Karpas-422 (cell line): ENCODE measurements at places on chromosomes 4 and X. TPM values are rescaled to one million over a fixed set of nuclear protein-coding genes. Genes with fewer than 3 reads are reported as not detected.

DNA sequence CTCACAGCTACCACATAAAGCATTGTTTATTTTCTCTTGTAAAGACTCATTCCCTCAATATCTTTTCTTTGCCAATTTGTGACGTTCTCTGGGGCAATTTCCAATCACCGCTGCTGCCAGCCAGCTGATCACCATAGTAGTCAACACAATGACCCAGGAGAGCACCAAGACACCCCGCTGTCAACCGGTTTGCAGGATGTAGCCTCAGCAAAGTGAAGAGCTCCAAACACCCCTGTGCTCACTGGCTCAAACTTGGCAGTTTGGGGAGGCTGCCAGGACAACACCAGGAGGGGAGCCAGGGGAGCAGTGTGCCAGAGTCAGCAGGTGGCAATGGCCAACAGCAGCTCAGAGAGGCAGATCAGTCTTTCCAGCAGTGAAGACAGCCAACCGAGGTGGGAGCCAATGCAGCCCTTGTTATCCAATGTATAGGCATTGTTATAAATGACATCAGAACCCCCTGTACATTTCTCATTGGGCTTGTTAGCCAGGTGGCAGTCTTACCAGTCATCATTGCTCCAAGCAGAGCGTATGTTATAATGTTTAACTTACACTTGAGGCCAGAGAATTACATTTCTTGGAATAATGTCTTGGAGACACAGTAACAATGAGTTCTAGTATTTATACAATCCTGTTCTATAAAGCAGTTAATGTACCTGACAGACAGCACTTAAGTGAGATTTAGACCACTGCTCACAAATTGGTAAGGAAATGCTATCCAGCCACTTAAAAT, 274.9 kb upstream of the GK2 start:
- H3K36me3 ChIP-seq, result no peaks in the 10 kb centered on the region
- no peaks in the 10 kb centered on the region for H3K4me1 ChIP-seq
- H3K27me3 ChIP-seq, result no peaks in the 10 kb centered on the region

- no peak overlapping the region for H3K4me3 ChIP-seq
- no peaks in the 10 kb centered on the region for H3K4me1 ChIP-seq
- H3K27ac ChIP-seq, result no peak overlapping the region
Observed at GRCh38 chr4:137347371-137347770, 184.9 kb downstream of the PCDH18 start.

- H3K4me3 ChIP-seq, result no peak overlapping the region
- H3K27ac ChIP-seq, result no peak overlapping the region
- no peaks in the 10 kb centered on the region for H3K4me1 ChIP-seq
Observed at GRCh38 chr4:124903995-124904722, 191.6 kb upstream of the ANKRD50 start.

DNA sequence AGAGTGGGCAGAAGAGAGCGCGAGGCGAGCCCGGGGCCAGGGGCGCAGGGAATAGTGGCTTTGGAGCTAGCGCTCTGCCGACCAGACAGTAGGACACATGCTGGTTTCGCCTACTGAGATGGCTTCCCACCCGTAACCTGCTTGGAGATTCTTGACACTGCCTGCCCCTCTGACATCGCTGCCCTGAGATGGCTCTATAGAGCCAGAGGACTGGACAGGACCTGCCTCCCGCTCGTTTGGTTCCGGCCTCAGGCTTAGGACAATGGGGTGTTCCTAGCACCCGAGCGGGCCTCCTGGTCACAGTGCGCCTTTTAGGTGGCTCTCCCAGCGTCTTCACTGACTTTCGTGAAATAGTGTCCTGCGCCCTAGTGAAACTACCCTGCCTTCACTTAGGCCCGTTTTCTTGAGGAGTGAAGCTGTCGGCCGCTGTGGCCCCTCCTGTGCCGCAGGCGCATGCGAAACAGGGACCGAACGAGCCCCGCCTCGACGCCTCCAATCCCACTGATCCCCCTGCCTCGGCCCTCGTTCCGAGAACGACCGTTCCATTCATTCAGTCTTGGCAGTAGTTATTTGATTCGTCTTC, 608 bp downstream of the TAF1 start:
- peaks cover 13% of the 10 kb centered on the region for H3K4me1 ChIP-seq
- no peaks in the 10 kb centered on the region for H3K27me3 ChIP-seq
- H3K4me3 ChIP-seq, result peak overlapping the region; percentile 67
- H3K36me3 ChIP-seq, result peaks cover 14% of the 10 kb centered on the region

GRCh38 chr4:131258361-131258760, 1890.7 kb upstream of the PCDH10 start:
- no peaks in the 10 kb centered on the region for H3K4me1 ChIP-seq
- no peaks in the 10 kb centered on the region for H3K27me3 ChIP-seq
- H3K4me3 ChIP-seq, result no peak overlapping the region
- no peaks in the 10 kb centered on the region for H3K36me3 ChIP-seq

EREG gene
- not detected in 2 replicates for total RNA-seq

DNA sequence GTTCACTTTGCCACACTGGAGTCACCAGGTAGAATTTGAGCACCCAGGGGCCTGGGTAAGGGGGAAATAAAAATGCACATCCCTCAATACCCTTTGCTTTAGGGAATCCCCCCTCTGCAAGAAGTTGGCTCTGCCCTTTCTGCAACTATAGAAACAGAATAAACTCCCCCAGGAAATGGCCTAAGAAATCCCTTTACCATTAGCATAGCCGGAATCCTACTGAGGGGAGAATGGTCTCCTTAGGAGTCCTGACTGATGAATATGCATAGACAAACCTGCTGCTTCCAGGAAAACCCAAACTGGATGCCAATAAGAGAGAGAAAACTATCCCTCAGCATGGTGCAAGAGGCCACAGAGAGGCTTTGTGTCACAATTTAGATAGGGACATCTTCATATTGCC, 11.0 kb downstream of the EFHC2 start:
- no peaks in the 10 kb centered on the region for H3K4me1 ChIP-seq
- no peak for DNase-seq
- H3K27ac ChIP-seq, result no peak overlapping the region
- H3K27me3 ChIP-seq, result no peaks in the 10 kb centered on the region

KLF3 gene
- not detected in 2 replicates for total RNA-seq

BEX4 gene
- not detected in 2 replicates for total RNA-seq

DNA sequence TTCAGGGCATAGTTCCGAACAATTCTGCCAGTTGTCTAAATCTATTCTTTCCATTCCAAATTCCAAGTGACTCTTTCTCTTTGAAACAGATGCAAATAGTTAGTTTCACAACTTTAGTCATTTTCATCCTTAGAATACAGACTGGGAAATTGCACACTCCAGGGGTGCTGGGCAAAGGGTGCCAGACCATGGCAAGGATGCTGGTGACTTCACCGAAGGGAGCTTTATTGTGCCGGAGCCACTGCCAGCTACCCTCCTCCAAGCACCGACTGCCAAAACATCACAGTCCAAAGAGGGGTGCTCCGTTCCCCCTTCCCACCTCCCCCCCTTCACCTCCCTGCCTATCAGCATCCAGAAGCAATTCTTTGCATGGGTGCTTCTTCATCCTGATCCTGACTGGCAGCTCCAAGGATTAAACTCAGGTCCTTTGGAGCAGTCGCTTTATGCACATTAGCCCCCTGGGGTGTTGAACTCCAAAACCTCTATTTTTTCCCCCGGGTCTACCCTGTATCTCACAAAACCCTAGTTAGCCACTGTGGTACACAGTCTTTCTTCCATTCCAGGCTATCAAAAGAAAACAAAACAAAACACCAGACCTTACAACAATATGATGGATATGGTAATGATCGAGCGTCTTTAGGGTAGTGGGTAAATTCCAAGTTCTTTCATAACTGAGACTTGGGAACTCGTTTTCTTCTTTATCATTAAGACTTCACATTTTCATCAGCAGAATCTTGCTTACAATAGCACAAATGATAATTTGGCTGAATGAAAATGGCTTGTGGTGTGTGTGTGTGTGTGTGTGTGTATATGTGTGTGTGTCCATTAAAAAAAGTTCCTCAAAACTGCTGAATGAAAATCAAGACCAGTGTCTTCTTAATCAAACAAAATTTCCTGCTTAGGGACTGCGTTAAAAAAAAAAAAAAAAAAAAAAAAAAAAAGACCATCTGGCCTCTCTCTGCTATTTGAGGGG, 28.7 kb downstream of the MID1 start:
- H3K4me1 ChIP-seq, result no peaks in the 10 kb centered on the region
- no peak overlapping the region for H3K27ac ChIP-seq
- H3K27me3 ChIP-seq, result no peaks in the 10 kb centered on the region
- no peak for DNase-seq
- H3K36me3 ChIP-seq, result no peaks in the 10 kb centered on the region

DNA sequence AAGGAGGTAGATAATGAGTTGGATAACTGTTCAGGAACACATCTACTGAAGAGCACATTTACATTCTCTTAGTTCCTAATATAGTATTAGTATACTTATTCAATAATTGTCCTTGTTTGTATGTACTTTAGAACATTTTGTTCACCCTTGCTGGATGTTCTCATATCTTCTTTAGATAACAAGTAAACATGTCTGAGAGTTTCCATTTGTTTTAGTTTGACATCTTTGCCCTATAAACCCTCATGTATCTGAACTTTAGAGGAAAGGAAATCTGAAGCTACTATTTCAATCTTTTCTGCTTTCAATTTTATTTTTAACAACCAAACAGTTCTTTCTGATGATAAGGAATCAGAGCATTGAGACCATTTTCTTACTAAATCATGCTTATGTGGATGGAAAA, 518.6 kb downstream of the RPA4 start:
- DNase-seq, result no peak
- no peak overlapping the region for H3K4me3 ChIP-seq
- no peaks in the 10 kb centered on the region for H3K36me3 ChIP-seq
- H3K27me3 ChIP-seq, result no peaks in the 10 kb centered on the region
- peaks cover 64% of the 10 kb centered on the region for H3K4me1 ChIP-seq

DNA sequence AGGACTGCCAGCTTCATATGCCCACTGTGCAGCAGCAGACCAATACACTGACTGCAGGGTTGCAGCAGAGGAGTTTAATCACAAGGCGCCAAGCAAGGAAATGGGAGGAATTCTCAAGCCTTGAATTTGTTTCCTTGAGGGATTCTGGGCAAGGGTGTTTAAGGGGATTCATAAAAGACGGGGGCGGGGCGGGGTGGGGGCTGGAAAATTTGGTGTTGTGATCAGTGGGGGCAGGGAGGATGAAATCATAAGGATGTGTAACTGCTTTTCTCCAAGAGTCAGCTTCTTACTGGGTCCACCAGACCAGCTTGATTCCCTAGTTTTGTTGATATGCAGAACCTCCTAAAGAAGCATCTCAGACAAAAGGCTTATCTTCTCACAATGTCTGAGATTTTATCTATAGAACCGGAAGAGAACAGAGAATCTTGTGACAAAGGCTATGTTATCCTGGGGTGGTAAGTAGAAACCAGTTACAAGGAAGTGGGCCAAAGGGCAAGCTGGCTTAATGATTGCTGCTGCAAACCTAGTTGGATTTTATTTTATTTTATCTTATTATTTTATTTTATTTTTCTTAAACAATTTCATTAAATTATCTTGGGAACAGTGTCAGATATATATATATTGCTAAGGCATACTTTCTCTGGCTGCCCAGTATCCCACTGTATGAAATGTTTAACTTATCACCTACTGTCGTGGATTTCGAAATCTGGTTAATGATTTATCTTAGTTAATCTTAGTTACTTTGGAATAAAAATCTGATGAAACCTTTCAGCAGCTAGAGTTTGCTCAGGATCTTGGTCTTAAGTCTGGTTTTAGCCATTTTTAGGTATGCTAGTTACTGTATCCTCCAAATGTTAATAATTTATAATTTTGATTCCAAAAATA, 276.4 kb downstream of the RPA4 start:
- no peaks in the 10 kb centered on the region for H3K4me1 ChIP-seq
- H3K27ac ChIP-seq, result no peak overlapping the region
- H3K36me3 ChIP-seq, result no peaks in the 10 kb centered on the region
- H3K27me3 ChIP-seq, result no peaks in the 10 kb centered on the region

- H3K36me3 ChIP-seq, result no peaks in the 10 kb centered on the region
- H3K27ac ChIP-seq, result no peak overlapping the region
- H3K27me3 ChIP-seq, result no peaks in the 10 kb centered on the region
- no peak for DNase-seq
Observed at GRCh38 chr4:170305627-170306026, 215.9 kb upstream of the AADAT start.
